Bronchial epithelial cell (primary cell): ENCODE measurements at places on chromosomes 3 and 15.

DNA sequence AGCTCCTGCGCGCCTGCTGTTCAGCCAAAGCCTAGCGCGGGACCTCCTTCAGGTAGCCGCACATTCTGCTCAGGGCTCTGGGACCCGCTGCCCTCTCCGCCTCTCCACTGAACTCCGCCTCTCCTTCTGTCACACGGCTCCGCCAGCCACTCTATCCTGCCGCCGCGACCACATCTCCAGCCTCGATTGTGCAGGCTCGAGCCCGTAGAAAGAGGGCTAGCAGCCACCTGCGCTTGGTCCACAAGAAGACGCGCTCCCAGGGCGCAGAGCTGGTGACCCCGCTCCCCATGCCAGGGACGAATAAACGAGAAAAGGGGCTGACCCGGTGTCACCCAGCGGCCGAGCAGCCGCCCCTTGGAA, 1.1 kb upstream of the VIPR1 start:
- DNase-seq = no peak

DNA sequence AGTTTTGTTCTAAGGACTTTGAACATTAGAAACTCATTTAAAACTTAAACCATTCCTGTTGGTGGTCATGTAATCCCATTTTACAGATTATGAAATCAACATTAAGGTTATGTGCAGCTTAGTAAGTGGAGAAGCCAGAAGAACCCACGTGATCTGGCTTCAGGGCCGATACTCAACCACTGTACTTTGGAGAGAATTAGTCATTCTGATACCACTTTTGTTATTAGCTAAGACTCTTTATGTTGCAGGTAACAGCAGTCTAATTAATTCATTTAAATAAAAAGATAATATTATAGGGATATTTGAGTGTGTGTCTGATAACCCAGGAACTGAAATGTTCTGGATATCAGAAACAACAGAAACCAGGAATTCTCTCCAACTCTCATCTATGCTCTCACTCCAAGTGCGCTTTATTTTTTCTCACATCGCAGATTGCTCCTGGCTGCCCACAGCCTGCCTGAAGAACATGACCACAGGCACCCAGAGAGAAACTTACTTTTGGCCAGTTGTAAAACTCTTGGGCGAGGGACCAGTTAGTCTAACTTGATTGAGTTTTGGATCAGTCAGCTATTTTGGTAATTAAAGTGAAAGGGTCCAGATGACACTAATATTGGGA, 25.2 kb downstream of the UBE2E1 start:
- DNase-seq = peak; percentile 60

DNA sequence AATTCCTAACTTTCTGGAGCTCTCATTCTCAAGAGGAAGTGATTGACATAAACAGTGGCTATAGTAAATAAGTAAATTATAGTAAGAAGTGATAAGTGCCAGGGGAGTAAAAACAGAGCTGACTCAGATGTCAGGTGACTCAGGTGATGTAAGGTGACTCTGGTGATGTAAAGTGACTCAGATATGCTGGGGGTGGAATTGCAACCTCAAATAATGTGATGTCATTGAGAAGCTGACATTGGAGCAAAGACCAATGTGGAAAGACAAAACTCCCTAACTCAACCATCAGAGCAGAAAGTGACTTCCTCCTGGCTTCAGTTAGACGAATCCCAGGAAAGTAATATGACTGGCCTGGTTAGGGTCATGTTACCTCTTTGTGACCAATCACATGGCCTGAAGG, 144.2 kb upstream of the SNTN start:
- DNase-seq = peak; percentile 91

- peak; percentile 43 for DNase-seq
These were observed 8.2 kb upstream of the ANKRD63 start for GRCh38 chr15:40290918-40291574.

DNA sequence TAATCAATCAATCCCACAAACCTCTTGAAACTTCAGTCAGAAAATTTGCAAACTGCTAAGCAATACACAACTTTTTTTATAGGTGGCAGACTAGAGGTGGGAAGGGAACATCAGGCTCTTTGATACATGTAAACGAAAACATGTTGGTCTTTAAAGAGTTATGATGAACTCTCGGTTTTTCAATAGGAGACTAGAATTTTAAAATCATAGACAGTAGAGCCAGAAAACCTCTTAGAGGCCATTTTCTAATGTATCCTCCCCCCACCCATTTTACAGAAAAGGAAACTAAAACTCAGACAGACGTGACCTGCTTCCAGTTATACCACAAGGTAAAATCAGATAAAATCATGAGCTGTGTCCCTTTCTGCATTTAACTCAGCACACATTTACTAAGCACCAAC, 179.1 kb upstream of the LPP start:
- DNase-seq = no peak

- DNase-seq = no peak
These were observed 5.9 kb downstream of the ACSBG1 start for GRCh38 chr15:78228356-78228996.

DNA sequence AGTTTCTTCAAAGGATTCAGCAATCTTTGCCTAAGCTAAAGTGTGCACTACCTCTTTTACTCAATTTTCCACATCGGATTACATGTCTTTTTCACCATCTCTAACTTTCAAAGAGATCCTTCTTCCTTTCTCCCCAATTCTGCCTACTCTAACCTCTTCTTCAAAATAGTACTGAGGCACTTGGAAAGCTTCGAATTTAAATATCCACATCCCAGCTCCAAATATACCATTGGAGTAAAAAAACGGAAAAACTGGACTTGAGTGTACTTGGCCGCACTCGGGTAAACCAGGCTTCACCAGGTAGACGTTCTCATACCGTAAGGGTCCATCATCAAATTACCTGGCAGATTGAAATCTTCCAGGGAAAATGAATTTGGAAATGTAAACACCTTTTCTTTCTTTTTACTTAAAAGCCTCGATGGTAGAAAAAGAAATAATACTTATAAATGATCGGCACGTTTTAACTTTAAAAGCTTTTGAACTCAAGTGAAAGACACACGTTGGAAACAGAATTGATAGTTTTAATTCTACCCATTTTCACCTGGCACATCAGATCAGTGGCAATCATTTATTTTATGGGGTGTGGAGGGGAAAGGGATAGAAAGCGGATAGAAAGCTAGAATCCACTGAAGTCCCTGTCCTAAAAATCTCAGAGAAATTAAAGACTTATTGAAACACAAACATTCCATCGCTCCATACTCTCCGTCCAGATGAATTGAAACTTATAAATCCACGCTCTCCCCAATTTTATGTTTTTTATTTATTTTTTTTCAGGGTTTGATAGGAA, 8.2 kb upstream of the MEIS2 start:
- no peak for DNase-seq

DNA sequence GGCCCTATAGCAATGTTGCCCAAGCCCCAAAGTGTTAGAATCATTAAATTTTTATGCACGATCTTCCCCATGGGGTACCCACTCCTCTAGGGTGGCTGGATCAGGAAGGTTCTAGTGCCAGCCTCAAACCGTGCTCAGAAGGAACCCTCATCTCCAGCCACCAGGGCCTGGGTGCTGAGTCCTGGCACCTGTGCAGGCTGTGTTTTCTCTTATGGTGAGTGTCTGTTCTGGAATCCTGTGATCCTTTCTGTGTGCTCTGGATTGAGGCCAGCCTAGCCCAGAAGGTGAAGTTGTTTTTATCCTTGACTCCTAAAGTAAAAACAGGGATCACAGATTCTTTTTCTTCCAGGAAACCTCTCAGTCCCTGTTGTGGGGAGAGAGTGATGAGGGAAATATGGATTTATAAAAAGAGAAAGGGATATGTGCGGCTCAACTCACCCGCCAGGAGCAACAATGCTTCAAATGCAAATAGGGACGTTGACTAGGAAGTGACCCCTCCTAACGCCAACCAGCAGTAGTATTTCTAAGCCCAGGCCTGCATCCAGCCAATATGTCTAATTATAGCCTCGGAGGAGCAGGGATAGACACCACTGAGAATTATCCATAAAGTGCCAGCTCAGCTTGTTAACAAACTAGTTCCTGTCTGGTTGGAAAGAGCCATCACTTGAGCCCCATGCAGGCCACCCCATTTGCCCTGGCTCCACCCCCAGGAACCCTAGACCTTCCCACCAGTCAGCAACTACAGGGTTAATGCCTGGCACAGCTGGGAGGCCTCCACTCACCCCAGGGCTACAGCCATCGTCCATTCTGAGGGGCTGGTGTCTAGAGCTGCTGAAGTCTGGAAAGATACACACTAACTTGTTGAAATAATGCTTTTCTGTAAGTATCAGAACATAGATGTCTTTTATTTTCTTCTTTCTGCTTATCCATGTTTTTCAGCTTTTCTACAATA, 513.5 kb upstream of the PROK2 start:
- DNase-seq = no peak

- peak; percentile 4 for DNase-seq
These were observed 556.0 kb downstream of the ROBO1 start for GRCh38 chr3:79211586-79212359.

GRCh38 chr3:66362541-66362941, 138.3 kb downstream of the LRIG1 start:
- no peak for DNase-seq

- DNase-seq = peak; percentile 65
These were observed 7.1 kb upstream of the PLCB2 start for GRCh38 chr15:40314723-40315276.

GRCh38 chr3:184031187-184031792, at the start of gene HTR3D:
Gene HTR3D, plus strand, starts transcription at chr3:184031742. Its CDS starts 0 bp downstream, at chr3:184031742.
- no peak for DNase-seq

DNA sequence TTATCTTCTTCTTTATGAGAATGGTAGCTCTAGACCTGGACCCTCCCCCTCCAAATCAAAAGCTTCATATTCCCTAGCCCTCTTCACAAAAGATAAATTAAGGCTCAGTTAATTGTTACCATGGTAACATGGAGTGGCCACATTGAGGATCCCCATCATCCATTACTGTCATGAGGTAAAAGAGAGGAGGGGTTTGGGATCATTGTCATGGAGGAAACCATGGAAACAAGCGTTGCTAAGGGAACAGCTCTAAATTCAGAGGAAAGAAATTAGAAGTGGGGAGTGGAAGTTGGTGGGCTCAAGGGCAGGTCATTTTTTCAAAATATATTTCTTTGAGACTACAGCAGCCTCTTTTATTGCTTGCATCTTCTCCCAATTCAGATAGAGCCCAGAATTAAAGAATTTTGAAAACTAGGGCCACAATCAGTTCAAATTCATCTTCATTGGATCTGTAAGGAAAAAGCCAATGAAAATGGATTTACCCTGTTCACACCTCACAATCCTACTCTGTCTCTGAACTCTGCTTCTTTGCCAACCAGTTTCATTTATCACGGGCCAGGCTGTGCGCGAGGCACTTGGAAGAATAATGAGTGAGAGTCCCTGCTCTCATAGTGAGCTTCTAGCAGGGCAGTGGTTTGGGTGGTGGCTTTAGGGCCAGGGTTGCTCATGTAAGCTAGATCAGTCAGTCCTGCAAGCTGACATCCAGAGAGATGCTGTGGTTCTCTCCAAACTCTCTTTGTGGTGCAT, 11.6 kb upstream of the AEN start:
- DNase-seq = no peak

DNA sequence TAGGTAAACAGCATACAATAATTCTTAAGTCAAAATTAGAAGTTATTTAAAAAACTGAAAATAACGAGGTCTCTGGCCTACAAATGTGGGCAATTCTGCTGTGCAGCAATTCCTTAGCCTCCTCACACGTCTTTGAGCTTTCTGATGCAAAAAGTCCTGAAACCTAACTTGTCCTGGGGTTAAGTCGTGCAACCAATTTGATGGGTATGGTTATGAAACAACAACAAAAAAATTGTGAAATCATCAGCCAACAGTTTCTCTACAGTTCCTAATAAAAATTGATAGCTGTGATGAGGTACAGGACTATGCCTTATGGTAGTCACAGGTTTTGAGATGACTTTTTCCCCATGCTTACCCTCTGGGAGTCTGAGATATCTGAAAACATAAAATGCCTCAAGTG, 6.5 kb upstream of the GLB1 start:
- DNase-seq = no peak

DNA sequence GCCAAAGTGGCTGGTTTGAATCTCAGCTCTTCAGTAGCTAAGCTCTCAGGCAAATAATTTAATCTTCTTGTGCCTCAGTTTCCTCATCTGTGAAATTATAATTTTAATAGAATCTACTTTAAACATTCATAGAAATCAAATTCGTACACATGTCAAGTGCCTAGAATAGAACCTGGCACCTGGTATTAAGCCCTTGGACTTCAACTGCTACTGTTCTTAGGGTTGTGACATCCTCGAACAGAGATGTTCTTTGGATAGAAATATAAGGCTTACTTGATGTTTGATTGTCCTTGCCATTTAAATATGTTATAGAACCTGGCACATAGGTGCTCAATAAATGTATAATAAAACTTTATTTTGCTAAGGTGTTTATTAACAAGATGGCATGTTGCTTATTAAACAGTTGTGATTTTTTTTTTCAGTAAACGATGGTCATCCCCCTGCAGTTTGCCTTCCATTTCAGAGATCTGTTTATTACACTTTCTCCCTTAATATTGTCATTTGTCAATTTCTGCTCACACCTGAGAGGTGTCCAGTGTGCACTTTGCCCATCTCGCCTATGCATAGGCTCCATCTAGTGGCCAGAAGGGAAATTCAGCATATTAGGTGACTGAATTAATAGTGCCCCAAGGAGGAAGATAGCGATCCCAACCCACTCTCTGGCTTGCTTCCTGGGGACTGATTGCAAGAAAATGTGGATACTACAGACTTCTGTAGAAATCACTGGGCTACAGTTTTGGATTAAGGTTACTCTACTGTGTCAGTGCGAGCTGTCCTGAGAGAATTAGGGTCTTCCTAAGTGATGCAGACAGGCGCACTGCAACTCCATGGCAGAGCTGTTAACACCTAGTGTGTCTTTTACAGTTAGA, 10.7 kb downstream of the IGF1R start:
- DNase-seq = peak; percentile 63

- DNase-seq = no peak
These were observed 24.1 kb upstream of the SNRK start for GRCh38 chr3:43262194-43262593.

DNA sequence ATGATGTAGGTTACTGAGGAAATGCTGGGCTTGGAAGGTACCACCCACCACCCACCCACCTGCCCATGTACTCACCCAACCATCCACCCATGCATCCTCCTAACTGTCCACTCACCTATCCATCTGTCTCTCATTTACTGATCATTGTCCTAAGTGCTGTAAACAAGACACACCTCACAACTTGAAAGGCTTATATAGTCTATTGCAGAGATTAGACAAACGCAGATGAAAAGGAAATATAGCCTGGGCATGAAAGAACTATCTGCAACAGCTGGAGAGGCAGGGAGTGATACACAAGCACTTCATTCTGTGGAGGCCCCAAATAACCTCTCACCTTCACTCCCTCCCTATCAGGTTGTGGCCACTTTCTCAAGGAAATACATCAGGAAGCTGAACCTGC, 54.0 kb downstream of the DAPK2 start:
- DNase-seq = no peak
